ENCODE measurements at places on chromosomes 11 and 22.

- no peak overlapping the region for H3K27ac ChIP-seq
- no peaks in the 10 kb centered on the region for H3K27me3 ChIP-seq
- no peak for DNase-seq
- H3K36me3 ChIP-seq, result no peaks in the 10 kb centered on the region
- no peak overlapping the region for H3K4me3 ChIP-seq
Observed at GRCh38 chr11:132771746-132772145, 760.6 kb downstream of the OPCML start.

GRCh38 chr11:23138761-23139160 lies 278.5 kb upstream of the CCDC179 start:
- H3K27ac ChIP-seq, result no peak overlapping the region
- H3K4me3 ChIP-seq, result no peak overlapping the region
- H3K36me3 ChIP-seq, result no peaks in the 10 kb centered on the region
- no peaks in the 10 kb centered on the region for H3K27me3 ChIP-seq

DNA sequence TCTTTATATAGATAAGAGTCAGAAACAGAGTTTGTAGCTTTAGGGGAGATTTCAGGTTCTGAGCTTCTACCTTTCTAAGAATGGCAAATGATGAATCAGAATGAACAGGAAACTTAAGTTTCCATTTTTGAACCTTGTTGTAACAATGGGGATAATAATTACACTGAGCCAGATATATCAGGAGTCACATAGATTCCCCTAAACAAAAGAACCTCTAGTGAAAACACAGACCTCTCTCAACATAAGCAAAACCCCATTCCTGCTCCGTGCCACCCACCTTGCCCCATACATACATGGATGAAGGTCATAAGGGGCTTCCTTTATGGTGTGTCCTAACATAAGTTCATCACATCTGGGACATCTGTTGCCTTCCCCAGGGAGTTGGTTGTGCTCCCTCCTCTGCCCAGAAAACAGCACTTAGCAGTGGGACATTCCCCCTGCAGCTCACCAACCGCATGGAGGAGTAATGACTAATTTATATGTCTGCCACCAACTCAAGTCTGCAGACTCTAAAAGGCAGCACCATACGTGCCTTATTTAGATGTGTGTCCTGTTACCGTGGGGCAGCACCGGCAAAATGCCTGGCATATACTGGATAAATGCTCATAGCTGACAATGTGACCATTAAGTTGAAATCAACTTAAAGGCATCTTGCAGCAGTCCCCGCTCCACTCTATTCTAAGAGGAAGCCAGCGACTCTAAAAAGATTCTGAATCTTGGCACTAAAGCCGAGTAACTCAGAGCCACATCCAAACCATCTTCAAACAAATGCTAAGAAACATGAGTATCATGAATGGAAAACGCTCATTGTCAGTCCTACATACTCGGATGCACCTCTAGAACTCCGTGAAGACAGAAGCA lies 8.0 kb downstream of the JAML start:
- H3K27me3 ChIP-seq, result no peaks in the 10 kb centered on the region
- peaks cover 8% of the 10 kb centered on the region for H3K36me3 ChIP-seq
- H3K4me1 ChIP-seq, result peaks cover 97% of the 10 kb centered on the region
- peak overlapping the region; percentile 44 for H3K4me3 ChIP-seq
- H3K27ac ChIP-seq, result peak overlapping the region; percentile 10

DNA sequence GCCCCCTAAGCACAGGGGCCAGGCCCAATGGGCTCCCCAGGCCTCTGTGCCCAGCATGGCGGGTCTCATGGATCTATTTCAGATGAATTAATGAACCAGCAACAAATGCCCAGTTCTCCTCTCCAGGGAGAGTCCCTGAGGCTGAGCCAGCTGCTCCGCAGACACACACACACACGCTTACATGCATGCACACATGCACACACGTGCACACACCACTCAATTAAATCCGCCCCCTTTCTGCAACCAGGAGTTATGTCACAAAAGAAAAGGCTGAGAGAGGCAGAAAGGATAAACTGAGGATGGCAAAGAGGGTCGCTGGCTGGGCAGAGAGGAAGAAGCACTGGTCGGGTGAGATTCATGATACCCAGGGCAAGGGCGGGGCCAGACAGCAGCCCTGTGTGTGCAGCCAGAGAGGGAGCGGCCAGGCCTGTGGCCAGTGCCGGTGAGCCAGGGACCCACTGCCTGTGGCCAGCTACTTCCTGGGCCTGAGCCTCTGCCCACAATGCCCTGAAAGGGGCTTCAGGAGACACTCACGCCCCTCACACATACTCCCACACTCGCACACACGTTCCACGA lies 19.8 kb downstream of the IL2RB start:
- no peak overlapping the region for H3K27ac ChIP-seq
- H3K36me3 ChIP-seq, result peaks cover 39% of the 10 kb centered on the region
- no peak for DNase-seq
- no peaks in the 10 kb centered on the region for H3K4me1 ChIP-seq
- H3K4me3 ChIP-seq, result no peak overlapping the region

DNA sequence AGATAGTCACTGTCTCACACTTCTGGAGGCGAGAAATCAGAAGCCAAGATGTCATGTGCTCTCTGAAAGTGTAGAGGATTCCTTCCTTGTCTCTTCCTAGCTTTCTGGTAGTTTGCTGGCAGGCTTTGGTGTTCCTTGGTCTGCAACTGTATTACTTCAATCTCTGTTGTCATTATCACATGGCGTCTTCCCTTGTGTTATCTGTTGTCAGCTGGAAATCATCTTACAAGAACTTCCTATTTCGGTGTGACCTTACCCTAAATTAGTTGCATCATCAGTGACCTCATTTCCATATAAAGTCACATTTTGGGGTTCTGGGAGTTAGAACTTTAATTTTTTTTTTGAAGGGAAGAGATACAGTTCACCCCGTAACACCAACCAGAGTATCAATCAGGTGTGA lies 3.3 kb upstream of the LIN7C start:
- no peak overlapping the region for H3K27ac ChIP-seq
- no peak overlapping the region for H3K4me3 ChIP-seq
- H3K27me3 ChIP-seq, result no peaks in the 10 kb centered on the region

GRCh38 chr22:30223303-30223702 lies 23.3 kb downstream of the LIF start:
- H3K36me3 ChIP-seq, result no peaks in the 10 kb centered on the region
- no peak for DNase-seq
- H3K27ac ChIP-seq, result no peak overlapping the region
- no peaks in the 10 kb centered on the region for H3K27me3 ChIP-seq
- no peak overlapping the region for H3K4me3 ChIP-seq
- peaks cover 55% of the 10 kb centered on the region for H3K4me1 ChIP-seq

- no peaks in the 10 kb centered on the region for H3K27me3 ChIP-seq
- H3K4me1 ChIP-seq, result peaks cover 56% of the 10 kb centered on the region
- no peak for DNase-seq
- H3K4me3 ChIP-seq, result peak overlapping the region; percentile 84
- H3K36me3 ChIP-seq, result no peaks in the 10 kb centered on the region
Observed at GRCh38 chr11:13280092-13280722, 2.6 kb downstream of the BMAL1 start.

DNA sequence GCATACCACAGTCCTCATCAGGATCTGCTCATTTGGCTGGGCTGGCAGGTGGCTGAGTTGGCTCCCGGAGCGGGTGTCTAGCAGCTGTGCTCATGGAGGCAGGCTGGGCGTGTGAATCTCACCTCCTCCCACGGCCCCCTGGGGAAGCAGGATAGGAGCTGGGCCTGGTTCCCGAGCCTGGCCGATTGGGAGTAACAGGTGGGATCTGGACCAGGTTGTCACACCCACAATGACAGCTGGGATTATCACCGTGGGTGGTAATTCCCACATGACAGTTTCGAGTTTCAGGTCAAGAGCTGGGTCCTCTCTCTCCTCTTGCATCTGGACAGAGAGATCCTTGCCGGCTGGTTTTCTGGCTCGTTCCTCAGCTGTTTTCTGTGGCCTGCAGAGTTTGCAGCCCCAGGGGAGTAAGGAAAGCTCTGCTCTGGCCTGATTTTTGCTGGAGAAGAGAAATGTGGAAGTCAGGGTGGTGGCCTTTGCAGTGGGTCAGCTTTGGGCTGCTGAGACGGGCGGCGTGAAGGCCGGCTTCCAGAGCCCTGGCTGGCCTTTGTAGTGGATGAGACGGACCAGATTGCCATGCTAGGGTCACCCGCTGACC lies 57.0 kb downstream of the BCR start:
- H3K4me1 ChIP-seq, result peaks cover 53% of the 10 kb centered on the region
- no peak overlapping the region for H3K4me3 ChIP-seq
- H3K36me3 ChIP-seq, result peaks cover 6% of the 10 kb centered on the region
- no peaks in the 10 kb centered on the region for H3K27me3 ChIP-seq
- DNase-seq, result no peak

DNA sequence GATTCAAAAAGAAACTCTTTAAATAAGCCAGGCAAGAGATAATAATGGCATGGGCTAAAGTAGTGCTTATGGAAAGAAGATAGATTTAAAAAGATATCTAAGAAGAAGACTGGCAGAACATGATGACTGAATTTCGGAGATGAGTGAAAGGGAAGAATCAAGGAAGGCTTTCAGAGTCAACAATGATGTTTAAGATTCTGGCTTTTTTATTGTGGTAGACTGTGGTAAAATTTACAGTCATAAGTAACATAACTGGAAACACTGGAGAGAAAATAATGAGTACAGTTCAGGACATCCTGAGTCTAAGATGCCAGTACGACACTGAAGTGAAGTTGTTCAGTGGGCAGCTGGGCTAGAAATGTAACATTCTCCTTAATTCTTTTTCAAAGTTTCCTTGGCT lies 85.2 kb downstream of the PHF21A start:
- no peaks in the 10 kb centered on the region for H3K36me3 ChIP-seq
- no peak overlapping the region for H3K27ac ChIP-seq
- DNase-seq, result no peak
- peaks cover 10% of the 10 kb centered on the region for H3K4me1 ChIP-seq
- no peaks in the 10 kb centered on the region for H3K27me3 ChIP-seq

GRCh38 chr11:92087725-92088537 lies 136.7 kb upstream of the FAT3 start:
- H3K27ac ChIP-seq, result no peak overlapping the region
- H3K36me3 ChIP-seq, result no peaks in the 10 kb centered on the region
- H3K27me3 ChIP-seq, result no peaks in the 10 kb centered on the region
- DNase-seq, result no peak
- H3K4me1 ChIP-seq, result no peaks in the 10 kb centered on the region
- no peak overlapping the region for H3K4me3 ChIP-seq

- no peaks in the 10 kb centered on the region for H3K4me1 ChIP-seq
- H3K36me3 ChIP-seq, result no peaks in the 10 kb centered on the region
- no peaks in the 10 kb centered on the region for H3K27me3 ChIP-seq
- H3K27ac ChIP-seq, result no peak overlapping the region
- no peak overlapping the region for H3K4me3 ChIP-seq
- DNase-seq, result no peak
Observed at GRCh38 chr11:76056876-76057275, 149.4 kb downstream of the WNT11 start.

DNA sequence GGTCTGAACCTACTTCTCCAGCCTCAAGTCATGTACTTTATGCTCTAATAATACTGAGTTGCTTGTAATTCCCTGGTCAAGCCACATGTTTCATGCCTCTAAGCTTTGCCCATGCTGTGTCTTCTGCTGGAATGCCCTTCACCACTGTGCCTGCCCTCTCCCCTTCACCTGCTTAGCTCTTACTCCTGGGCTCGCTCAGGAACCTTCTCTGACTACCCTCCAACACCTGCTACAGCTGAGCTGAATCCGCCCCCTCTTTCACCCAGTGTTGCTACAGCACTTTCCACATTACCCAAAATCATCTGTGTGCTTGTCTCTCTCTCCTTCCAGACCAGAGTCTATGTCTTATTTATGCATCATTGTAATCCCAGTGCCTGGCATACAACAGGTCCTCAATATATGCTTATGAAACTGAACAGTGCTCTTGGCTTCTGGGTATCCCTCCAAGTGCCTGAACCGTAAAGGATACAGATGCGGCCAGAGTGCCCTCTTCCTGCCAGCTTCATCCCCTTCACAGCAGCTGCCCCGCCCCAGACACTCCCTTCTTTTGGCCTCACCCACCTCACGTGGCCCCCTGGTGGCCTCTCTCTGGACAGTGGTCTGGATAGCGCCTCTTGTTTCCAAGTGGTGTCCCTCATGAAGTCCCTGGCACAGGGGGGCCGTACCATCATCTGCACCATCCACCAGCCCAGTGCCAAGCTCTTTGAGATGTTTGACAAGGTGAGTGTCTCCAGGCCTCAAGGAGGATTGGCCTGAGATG lies 7.1 kb downstream of the ABCG4 start:
- H3K4me1 ChIP-seq, result no peaks in the 10 kb centered on the region
- H3K4me3 ChIP-seq, result no peak overlapping the region
- H3K27ac ChIP-seq, result no peak overlapping the region
- DNase-seq, result no peak
- no peaks in the 10 kb centered on the region for H3K27me3 ChIP-seq

DNA sequence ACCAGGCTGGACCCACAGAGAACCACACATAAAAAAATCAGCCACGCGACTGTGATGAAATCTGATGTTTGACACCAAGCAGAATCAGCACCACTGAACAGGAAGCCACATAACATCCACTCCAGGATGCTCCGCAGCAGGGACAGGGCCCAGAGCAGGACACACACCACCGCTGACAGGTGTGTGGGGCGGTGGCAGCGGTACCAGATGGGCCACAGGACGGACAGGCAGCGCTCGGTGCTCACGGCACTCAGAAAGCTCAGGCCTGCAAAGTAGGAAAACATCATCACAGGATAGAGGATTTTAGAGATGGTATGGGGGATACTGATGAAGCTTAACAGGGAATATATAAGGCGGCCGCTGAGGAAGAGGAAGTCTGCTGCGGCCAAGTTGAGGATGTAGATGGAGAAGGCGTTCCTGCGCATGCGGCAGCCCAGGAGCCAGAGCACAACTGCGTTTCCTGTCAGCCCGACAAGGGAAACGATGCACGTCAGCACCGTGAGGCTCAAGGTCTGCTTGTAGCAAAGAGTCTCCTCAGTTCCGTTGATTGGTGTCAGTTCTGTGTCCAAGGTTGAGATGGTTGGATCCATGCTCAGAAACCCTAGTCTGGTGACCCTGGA lies 4.9 kb downstream of the MRGPRX1 start:
- no peak overlapping the region for H3K4me3 ChIP-seq
- no peaks in the 10 kb centered on the region for H3K4me1 ChIP-seq
- no peak overlapping the region for H3K27ac ChIP-seq
- H3K36me3 ChIP-seq, result no peaks in the 10 kb centered on the region
- no peaks in the 10 kb centered on the region for H3K27me3 ChIP-seq
- DNase-seq, result no peak

DNA sequence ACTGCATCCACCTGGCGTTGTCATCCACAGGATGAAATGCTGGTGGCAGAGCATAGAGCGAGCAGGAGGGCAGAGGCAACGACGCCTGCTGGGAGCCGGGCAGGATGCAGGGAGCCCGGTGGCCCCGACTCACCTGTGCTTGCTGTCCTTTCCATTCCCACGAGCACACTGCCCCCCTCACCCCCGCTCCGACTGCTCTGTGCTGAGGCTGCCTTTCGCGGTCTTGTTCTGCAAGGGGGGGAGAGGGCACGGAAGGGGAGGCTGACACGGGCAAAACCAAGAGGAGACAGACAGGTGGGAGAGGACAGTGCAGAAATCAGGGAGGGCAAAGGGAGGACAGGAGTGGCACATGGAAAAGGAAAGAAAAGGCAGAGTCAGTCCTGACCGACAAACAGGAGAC lies 37.9 kb upstream of the CYP2D6 start:
- H3K27ac ChIP-seq, result no peak overlapping the region
- H3K4me1 ChIP-seq, result peaks cover 1% of the 10 kb centered on the region
- H3K36me3 ChIP-seq, result peaks cover 21% of the 10 kb centered on the region
- no peak for DNase-seq
